ENCODE measurements at places on chromosomes 2 and 18.

GRCh38 chr2:179850188-179850587, 11.2 kb downstream of the ZNF385B start:
- no peak for DNase-seq

GRCh38 chr2:172596776-172597175, 40.9 kb downstream of the PDK1 start:
- no peak for DNase-seq

DNA sequence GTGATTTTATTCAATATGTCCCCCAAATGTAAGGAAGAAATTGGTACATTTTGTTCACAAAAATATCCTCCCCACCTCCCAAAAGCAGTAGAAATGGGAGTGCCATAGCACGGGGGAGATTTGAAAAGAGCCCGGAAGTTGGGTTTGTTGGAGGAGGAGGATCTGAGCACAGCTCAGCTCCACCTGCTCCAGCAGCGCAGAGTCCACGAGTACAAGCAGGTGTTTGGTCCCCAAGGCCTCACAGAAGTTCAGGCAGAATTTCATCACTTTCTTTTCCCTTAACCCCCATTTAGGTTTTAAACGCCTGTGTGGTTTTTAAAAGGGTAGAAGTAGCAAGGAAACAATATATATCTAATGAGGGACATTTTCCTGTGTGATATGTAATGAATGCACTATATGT, 56.0 kb downstream of the TRAPPC12 start:
- DNase-seq, result no peak

- no peak for DNase-seq
These were observed 110.5 kb downstream of the DYSF start for GRCh38 chr2:71563872-71564271.

DNA sequence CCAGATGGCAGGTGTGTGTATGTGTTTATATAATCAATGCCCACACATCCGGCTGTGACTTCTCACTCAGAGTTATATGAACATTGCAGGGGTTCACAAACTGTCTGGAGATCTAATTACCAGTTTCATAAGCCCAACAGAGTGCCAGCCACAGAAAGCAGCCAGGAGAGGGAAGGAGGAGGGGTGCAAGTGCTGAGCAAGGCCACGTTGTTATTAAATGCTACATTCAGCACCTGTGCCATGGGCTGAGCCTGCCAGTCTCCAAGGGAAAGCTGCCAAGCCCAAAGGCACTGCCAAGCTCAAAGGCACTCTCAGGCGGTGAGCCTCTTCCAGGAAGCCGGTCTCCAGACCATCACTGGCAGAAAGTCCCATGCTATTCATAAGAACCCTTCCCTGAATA, 17.4 kb downstream of the XDH start:
- no peak for DNase-seq

GRCh38 chr18:40371673-40372072, 1583.4 kb upstream of the PIK3C3 start:
- no peak for DNase-seq

GRCh38 chr2:129469389-129469788, 510.1 kb upstream of the RAB6C start:
- DNase-seq, result no peak

DNA sequence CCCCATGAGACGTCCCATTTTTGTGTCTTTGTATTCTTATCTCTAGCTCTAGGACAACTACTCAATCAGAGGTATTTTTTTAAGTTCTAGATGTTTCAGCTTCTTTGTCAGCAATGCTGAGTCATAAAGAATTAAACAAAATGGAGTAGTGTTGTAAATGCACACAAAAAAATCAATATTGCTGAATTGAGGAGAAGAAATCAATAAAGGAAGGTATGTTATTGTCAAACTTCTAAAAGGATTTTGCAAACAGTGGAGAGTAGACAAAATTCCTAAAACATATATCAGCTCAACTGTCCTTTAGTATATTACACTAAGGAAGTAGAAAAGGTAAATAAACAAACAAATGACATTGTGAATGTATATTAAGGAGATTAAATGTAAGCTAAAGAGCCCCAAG, 726.1 kb upstream of the NRXN1 start:
- no peak for DNase-seq

- DNase-seq, result no peak
These were observed 101.6 kb downstream of the GFPT1 start for GRCh38 chr2:69285379-69285894.

DNA sequence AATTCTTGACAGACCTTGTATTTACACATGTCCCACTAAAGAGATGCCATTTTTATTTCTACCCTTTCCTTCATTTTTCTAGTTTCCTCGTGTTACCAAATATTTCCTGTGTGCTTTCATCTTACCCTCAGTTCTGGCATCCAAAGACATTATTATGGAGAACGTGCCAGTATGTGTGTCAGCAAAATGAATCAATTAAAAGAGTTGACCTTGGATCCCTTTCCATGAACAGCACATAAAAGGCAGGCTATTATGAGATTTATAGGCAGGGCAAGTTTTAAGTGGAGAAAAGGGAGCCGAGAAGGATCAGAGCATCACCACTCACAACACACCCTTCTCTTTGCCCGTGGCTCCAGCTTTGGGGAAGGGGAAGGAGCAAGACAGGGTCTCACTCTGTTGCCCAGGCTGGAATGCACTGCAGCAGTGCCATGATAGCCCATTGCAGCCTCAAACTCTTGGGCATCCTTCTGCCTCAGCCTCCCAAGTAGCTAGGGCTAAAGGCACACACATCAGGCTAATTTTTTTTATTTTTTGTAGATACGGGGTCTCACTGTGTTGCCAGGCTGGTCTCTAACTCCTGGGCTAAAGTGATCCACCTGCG, 149.9 kb downstream of the GFPT1 start:
- no peak for DNase-seq

GRCh38 chr2:121682396-121683298, 33.4 kb upstream of the CLASP1 start:
- no peak for DNase-seq

- DNase-seq, result no peak
These were observed 14.5 kb downstream of the CABYR start for GRCh38 chr18:24153397-24153796.

- DNase-seq, result no peak
These were observed 160.6 kb downstream of the ANKRD30B start for GRCh38 chr18:14908541-14908940.

DNA sequence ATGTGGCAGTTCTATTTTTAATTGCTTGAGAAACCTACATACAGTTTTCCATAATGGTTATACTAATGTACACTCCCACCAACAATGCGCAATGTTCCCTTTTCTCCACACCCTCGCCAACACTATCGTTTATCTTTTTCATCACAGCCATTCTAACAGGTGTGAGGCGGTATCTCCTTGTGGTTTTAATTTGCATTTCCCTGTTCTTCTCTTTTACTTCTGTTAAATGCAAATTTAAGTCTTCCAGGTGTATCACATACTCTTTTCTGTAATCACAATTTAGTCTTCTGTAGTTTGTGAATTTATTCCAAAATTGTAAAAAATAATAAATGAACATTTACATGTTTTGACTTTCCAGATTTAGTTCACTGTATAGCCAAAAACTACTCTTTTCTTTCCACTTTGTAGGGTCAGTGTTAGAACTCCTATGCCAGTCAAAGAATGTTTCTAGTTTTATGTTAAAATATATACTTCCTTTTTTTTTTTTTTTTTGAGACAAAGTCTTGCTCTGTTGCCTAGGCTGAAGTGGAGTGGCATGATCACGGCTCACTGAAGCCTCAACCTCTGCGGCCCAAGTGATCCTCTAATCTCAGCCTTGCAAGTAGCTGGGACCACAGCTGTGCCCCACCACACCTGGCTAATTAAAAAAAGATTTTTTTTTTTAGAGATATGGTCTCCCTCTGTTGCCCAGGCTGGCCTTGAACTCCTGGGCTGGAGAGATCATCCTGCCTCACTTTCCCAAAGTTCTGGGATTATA, 15.4 kb upstream of the ACYP2 start:
- DNase-seq, result no peak

DNA sequence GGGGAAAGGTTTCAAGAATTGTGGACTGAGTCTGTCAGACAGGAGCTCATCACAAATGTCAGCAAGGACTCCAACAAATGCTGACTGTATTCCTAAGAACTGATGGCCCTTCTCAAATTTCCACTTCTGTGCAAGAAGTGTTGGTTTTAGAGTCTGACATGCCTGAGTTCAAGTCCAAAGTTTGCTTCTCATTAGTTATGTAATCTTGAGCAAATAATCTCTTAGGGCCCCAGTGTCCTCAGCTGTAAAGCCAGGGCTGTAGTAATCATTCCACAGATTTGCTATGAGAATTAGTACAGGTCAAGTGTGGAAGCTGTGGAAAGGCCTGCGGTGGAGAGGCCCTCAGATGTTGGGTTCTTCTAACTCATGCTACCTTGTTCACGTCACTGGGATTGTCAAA, 23.9 kb downstream of the MEP1B start:
- DNase-seq, result no peak

GRCh38 chr2:233331536-233331935, 22.8 kb upstream of the DGKD start:
- DNase-seq, result no peak

- no peak for DNase-seq
These were observed 188.5 kb downstream of the ASB1 start for GRCh38 chr2:238615187-238615586.

DNA sequence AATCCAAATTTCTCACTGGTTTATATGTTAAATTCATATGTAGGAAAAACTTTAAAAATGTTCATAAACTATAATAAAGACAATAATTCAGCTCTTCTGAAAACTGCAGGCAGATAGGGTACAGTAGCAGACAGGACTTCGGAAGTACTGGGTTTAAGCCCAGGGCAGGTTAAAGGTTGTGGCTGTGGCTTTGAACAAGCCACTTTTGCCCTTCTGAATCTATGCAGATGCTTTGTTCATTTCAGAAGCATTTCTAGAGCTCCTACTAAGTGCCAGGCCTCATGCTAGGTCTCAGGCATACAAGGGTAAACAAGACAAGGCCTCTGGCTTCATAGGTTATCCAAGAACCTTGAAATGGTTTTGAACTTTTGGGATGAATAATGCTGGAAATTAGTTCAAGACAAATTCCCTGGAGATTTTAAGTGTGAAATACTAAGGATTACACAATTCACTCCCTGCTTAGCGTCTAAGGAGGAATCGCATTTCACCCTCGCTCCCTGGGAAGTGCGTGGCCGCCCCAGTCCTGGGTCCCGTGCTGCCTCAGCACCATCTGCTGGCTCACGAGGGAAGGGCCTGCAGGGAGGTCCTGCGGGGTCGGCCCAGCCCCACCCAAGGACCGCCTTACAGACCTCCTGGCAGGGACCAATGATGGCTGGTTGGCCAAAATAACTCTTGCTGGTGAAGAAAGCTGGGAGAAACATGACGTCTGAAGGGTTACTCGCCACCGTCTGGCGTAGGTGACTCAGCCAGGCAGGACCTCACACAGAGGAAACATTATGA, 67.7 kb upstream of the L3MBTL4 start:
- DNase-seq, result no peak

DNA sequence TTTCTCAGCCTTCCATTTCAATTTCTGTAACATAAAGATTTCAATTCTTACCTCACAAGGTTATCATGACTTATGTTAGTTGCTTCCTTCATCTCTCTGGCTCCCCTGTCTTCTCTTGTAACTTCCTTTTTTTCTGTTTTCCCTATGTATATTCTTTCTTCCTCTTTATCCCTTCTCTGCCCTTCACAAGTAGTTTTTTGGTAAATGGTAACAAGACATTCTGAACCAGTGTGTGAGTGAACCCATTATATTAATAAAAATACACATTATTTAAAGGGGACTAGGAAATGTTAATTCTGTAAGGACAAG, 8.4 kb downstream of the ACSL3 start:
- no peak for DNase-seq

DNA sequence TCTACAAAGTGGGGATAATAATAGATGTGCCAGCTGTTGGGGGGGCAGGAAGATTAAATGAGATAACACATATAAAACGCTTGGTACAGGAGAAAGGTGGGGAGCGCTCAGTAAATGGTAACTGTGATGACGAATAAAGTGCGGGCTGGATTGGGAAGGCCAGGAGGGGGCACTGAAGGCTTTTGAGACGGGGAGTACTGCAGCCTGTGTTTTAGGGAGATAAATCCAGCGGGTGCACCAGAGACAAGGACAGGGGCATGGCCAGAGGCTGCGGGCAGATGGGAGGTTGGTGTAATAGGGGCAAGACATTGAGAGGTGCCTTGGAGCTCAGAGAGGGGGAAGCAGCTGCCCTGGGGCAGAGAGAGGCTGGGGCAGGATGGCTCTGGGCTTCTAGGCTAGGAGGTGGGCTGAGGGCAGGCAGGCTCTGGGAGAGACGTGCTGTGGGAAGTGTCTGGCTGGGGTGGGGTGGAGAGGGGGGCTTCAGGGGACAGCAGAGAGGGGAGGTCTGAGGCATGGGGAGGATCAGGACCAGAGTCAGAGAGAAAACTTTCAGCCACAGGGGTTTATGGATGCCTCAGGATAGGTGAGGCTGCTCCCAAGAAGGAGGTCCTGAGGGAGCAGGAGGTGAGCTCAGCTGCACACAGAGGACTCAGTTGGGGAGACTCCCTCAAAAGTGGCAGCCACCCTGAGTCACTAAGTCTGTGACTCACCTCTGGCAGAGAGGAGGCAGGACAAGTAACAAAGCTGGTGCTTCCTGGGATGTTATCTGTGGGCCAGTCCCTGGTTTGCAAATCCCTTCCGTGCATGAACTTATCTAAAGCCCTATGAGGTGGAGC, 18.8 kb downstream of the TEX44 start:
- peak; percentile 71 for DNase-seq

DNA sequence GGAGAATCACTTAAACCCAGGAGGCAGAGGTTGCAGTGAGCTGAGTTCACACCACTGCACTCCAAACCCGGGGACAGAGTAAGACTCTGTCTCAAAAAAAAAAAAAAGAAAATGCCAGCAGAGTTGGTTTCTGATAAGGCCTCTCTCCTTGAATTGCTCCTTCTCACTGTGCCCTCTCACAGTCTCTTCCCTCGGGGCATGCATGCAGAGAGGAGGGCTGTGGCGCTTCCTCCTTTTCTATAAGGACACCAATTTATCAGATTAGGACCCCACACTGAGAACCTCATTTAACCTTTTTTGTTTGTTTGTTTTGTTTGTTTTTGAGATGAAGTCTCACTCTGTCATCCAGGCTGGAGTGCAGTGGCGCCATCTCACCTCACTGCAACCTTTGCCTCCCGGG, 110.5 kb downstream of the ZFP36L2 start:
- DNase-seq, result no peak

GRCh38 chr2:222518570-222519381, 94.4 kb downstream of the SGPP2 start:
- no peak for DNase-seq

- no peak for DNase-seq
These were observed 186.8 kb downstream of the TMEM247 start for GRCh38 chr2:46666044-46666679.

GRCh38 chr2:240982821-240983281, 15.6 kb upstream of the SNED1 start:
- no peak for DNase-seq

- DNase-seq, result no peak
These were observed 281.1 kb upstream of the TRIB2 start for GRCh38 chr2:12435430-12436222.

All from hematopoietic multipotent progenitor cell treated with erythropoietin and hydrocortisone succinate and interleukin-3 and kit ligand, for 15 days (in vitro differentiated cells).